ENCODE measurements at places on chromosomes 16 and 17.

GRCh38 chr16:4306470-4307214 lies 9.2 kb upstream of the GLIS2 start:
- no peak for DNase-seq

DNA sequence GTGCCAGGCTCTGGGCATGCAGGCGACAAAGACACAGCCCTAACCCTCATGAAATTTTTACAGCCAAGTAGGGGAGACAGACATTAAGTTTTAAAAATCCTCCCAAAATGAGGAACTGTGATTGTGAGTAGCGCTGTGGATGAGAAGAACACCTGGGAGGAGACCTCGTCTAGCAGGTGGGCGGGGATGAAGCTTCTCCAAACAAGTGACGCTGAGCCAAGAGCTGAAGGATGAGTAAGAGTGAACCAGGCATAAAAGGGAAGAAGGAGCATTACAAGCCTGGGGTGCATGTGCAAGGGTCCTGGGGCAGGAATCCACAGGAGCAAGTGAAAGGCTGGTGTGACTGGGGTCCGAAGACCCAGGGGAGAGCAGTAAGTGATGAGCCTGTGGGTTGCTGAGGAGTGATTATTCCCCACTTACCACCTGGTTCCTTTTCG lies 149.4 kb upstream of the HS3ST2 start:
- DNase-seq: no peak

DNA sequence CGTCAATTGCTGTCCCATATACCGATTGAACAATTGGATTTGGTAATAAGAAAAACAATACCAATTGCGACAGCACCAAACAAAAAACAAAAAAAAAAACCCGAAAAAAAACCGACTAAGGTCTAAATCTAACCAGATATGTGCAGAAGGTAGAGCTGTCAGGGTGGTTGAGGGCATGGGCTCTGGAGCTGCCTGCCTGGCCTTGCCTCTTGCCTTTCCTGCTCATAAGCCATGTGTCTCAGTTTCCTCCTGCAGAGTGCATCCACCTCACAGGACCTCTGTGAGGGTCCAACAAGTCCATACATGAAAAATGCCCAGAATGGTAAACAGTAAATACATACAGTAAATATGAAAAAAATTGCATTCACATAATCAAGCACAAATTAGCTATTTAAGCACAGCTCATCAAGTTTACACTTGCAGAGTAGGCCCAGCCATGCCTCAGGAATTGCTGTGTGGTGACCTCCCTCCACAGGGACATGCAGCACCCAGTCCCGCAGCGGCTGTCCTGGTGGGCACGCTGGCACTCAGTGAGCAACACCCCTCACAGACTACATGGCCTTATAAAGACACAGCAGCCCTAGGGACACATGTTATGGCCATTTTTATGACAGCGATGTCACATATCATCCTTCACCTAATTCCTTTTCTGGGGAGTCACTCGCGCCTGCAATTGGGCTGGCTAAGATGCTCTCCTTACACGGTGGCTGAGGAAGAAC lies 17.9 kb downstream of the TBC1D28 start:
- DNase-seq: no peak

DNA sequence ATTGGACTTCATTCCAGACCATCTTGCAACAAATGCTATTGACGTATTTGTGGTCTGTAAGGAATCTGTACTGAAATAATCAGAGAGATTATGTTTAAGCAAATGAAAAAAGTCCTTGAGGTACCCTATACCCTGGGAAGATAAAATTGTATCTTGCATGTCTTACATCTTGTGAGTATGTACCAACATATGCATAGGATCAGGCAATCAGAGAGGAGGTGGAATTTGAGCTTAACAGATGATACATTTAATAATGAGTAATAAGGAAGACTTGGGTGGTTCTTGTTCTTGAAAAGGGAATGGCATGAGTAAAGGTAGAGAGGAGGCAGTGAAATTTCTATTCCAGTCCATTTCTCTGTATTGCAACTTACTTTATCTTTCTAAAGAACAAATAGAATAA lies 10.6 kb downstream of the MOSMO start:
- no peak for DNase-seq

GRCh38 chr16:85724126-85724879 lies 26.6 kb downstream of the C16orf74 start:
- no peak for DNase-seq

- no peak for DNase-seq
These were observed 28.2 kb downstream of the ACSF3 start for GRCh38 chr16:89121691-89122321.

DNA sequence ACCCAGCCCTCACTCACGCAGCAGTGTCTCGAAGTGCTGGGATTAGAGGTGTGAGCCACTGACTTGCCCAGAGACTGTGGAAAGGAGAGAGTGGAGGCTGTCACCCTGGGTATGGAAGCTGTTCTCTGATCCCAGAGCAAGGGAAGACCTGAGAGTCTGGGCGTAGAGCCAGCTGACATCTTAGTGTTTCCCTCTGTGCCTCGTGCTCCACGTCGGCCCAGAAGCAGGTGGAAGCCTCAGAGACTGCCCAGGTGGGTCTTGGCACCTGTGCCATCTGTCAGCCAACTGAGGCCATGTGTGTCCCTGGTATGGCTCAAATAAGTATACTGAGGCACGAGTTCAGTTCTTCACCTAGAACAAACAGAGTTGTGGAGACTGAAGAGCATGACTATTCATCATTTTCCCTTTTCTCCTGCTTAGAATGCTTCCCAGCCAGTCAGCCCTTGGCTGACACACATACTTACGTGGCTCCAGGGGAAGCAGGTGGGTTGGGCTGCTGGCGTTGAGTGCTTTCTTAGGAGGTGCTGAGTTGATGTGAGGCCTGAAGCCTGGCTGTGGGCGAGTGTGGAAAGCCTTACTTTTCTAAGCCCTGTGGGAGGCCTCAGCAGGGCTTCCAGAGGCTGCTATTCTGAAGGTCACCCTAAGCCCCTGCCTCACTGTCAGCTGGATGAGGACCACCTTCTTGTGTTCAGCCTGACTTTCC lies 8.1 kb downstream of the CTRL start:
- no peak for DNase-seq
